ENCODE measurements at places on chromosomes 4 and X. TPM values are rescaled to one million over a fixed set of nuclear protein-coding genes. Genes with fewer than 3 reads are reported as not detected.

Gene NDNF
- total RNA-seq, result 20.6 TPM

Gene CDX4
- total RNA-seq, result not detected

DNA sequence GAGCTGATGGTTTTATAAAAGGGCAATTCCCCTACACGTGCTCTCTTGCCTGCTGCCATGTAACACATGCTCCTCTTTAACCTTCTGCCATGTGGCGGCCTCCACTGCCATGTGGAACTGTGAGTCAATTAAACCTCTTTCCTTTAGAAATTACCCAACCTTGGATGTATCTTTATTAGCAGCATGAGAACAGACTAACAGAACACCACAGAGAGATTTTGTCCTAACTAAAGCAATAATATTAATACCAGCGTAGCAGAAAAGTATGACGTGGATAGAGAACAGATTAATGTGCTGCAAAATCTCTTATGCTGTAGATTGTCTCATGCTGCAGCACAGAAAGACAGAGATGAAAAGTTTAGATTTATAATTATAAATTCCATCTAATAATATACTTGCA is 23.1 kb downstream of the AIMP1 start:
- DNase-seq, result no peak

GRCh38 chr4:146058531-146058930 is 117.0 kb upstream of the LSM6 start:
- DNase-seq, result no peak

GRCh38 chrX:13283512-13283911 is 36.3 kb downstream of the ATXN3L start:
- no peak for DNase-seq

Measured in ovary (tissue), 10 donors.